AG04449 (cell line): ENCODE measurements at places on chromosomes 3 and 15.

GRCh38 chr3:134231131-134231530, 19.5 kb downstream of the RYK start:
- DNase-seq: no peak

GRCh38 chr15:35979608-35980007, 433.6 kb upstream of the DPH6 start:
- no peak for DNase-seq

GRCh38 chr3:148957586-148957985, 33.8 kb upstream of the GYG1 start:
- no peak for DNase-seq

GRCh38 chr3:171811913-171812335, 1.6 kb upstream of the PLD1 start:
- no peak for DNase-seq

GRCh38 chr15:67508407-67508806, 12.5 kb upstream of the C15orf61 start:
- no peak for DNase-seq

DNA sequence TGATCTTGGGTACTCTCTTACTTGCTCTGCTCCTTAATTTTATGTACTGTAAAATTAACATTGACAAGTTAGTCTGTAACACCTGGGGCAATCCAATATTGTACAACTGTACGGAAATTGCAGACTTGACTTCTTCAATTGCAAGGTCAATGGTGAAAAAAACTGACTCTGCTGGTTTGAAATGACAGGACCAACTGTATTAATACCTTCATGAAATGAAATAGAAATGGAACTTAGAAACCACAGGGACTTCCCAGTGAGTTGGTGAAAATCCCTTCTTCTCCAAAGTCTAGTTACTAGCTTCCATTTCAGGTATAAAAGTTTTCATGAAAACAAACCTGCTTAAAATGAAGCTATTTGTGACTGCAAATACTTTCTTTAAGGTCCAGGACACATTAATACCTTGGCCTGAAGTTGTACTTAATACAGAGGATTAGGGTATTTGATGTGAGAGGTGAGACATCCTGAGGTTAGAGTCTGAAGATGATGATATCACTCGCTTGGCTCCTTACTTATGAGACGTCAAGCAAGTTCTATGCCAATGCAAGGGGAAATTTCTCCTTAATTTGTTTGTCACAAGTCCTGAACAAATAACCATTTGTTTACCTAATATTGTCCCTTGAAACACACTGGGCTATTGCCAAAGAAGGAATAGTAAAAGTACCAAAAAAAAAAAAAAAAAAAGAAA, 226.2 kb upstream of the TP63 start:
- no peak for DNase-seq

- DNase-seq: no peak
Measured at GRCh38 chr3:24520976-24521419, 26.3 kb upstream of the THRB start.
